HS-27A (cell line): ENCODE measurements at places on chromosomes 12 and 14.

DNA sequence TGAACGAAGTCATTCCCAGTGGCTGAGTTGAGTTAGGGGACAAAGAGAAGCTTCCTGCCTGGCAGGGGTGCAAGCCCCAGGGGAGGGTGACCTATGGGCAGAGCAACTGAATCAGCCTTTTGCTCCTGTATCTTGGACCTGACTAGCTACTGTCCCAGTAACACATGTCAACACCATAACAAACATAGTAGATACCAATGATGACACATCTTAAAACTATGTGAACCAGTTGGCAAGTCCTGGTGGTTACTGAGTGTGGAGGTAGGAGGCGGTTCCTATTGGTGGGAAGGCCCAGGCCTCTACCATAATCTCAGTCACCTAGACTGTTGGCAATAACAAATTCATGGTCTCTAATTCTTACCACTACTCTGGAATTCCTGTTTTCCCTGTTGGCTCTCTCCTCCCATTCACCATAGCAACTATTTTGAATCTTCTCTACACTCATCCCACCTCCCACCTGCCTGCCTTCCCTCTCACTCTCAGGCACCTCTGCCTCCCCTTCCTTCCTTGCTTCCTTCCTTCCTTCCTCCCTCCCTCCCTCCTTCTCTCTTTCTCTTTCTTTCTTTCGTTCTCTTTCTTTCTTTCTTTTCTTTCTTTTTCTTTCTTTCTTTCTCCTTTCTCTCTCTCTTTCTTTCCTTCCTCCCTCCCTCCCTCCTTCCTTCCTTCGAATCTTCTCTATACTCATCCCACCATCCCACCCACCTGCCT, 8.1 kb upstream of the P2RX7 start:
- DNase-seq: peak; percentile 86

DNA sequence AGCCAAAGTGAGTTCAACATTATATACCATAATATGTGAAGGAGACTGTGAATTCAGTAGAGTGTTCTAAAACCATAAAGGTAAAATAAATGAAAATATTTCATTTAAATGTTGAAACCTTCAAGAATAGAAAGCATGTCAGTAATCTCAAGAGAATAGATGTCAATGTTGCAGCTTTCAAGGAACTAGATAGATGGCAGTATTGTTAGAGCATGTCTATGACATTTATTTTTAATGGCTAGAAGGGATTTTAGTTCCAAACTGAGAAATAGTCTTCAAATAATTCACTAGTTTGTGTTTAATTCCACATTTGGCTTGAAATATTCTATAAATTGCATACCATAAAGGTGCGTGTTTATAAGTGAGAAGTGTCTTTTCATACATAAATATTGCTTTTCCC, 326.5 kb downstream of the FLRT2 start:
- no peak for DNase-seq

GRCh38 chr12:4272424-4273272, 914 bp upstream of the CCND2 start:
- DNase-seq: no peak

DNA sequence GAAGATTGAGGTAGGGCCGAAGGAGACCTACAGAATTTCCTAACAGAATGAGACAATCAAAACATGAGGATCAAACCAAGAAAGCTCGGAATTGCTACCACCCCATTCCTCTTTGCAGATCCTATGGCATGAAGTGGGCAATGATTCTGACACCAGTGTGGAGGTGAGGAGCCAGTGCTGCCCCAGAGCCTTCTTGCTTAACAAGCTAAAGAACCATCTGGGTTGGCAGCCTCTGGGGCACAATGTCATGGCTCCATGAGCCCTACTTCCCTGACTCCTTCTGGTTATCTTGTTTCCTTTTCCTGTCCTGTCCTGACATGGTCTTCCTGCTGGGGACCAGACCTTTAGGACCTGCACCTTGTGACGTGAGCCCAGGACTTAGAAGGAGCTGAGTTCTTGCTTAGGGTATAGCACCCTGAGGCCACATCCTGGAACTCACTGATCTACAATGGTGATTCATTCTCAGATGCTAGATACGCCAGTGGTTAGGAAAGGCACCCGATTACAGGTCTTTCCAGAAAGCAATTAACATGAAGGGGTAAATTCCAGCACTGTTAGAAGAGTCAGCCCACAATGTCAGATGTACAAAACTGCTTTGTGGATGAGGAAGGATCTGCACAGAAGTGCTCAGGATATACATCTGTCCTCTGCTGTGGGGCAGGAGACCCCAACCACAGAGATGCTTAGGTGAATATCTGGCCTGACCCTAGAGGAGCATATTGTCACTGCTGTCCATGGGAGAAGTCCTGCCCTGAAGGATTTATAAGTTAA, 324.2 kb downstream of the ZFP36L1 start:
- no peak for DNase-seq

DNA sequence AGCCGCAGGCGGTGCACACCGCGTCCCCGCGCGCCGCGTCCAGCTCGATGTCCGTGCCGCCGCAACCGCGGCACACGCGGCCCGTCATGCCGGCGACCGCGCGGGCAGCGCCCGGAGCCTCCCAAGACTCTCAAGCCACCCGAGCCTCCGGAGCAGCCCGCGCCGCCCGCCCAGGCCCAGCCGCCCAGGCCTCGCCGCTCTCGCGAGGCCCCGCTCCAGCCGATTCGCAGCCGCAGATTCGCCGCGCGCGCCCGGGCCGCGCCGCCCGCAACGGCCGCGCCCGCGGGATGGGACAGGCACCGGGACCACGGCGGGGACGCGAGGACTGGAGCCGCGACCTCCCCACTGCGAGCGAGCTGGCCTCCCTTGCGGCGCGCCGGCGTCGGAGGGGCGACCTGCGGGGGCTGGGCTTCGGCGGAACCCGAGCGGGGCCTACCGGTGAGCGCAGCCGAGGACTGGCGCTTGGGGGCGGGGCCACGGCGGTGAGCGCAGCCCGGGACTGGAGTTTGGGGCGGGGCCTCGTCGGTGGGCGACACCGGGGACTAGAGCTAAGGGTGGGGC, at the start of gene BRF1:
TSS of gene BRF1 (minus strand) at position 460 of the 561 bp plus-strand sequence. CDS start at position 88, 372 bp downstream.
- no peak for DNase-seq

DNA sequence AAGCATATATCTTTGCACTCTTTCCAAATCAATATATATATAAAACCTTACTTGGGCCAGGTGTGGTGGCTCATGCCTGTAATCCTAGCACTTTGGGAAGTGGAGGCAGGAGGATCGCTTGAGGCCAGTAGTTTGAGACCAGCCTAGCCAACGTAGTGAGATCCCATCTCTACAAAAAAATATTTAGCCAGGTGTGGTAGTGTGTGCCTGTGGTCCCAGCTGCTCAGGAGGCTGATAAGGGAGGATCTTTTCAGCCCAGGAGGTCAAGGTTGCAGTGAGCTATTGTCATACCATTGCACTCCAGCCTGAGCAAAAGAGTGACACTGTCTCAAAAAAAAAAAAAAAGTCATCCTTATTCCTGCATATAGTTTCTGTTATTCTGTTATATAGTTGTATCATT, 14.4 kb downstream of the OS9 start:
- DNase-seq: no peak

DNA sequence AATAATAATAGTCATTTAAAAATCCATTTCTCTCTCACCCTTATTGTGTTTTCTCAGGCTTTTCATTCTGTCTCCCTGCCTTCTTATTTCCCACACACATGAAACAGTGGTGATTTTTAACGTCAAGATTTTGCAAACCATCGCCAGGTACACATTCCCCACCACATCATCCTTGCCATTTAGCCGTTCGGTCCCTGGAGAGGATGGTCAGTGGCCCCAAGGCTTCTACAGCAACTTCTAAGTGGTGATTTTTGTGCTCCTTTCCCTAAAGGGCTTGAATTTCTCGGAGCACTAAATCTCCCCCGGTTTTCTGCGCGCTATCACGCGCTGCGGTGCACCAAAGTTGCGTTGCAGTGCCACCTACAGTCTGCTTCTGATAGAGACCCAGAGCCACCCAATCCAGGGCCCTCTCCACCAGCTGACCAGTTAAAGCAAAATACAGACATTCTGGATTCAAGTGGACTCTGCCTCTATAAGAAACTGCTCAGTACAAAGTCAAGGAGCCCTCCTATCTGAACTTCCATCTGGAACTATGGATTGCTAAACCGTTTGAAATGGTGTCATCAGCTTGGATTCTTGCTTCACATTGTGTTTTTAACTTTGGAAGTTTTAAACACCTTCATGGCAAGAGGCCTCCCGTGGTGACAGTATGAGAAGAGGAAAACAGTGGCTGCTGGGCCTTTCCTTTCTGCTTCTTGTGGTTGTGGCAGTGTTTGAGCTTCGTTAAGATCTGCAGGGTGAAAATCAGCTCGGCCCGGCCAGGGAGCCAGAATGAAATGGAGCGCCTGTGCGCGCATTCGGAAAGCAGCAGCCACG, 234.0 kb downstream of the SPTSSA start:
- no peak for DNase-seq

DNA sequence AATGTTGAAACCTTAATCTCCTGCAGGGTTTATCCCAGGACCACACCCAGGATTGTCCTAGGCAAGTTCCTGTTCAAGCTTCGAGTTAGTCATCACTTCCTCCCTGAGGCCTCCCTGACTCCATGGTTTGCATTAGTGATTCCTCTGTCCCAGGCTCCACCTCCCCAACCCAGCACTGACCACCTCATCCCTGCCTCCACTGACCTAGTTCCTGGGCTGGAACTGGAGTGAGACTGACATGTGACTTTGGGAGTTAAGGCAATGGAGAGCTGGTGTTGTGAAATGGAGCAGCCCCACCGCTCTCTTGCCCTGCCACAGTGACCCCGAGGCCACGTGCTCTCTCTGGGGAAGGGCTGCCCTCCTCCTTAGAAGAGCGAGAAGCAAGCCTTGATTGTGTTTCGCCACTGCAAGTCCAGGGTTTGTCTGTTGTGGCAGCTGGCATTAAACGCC, 15.8 kb upstream of the DTX1 start:
- DNase-seq: peak; percentile 84

DNA sequence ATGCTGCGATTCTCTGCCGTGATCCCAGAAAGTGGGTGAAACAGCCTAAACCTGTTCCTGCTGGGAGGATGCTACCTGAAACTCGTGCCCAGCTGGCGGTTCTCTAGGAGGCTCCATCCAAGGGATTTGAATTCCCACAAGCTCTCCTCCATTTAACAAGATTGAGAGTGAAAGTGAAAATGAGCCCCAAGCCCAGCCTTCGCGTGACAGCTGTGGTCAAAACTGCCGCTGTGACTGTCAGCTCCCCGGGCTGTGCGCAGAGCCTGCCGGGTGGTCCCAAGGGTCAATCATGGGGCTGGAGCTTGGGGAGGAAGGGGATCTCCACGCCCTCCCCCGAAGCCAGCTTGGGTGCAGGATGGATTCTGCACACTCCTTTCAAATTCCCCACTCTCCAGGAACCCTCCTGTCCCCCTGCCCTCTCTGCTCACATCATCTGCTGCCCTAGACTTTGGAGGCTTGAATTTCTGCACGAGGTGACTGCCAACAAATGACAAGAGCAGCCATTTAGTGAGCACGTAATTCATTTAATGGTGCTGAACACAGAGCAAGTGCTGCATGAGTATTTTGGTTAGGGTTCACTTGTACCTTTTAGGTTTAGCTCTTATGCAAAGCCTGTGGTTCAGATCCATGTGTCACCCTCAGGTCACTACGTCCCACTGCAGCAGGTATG, 5.3 kb downstream of the ASB2 start:
- no peak for DNase-seq

DNA sequence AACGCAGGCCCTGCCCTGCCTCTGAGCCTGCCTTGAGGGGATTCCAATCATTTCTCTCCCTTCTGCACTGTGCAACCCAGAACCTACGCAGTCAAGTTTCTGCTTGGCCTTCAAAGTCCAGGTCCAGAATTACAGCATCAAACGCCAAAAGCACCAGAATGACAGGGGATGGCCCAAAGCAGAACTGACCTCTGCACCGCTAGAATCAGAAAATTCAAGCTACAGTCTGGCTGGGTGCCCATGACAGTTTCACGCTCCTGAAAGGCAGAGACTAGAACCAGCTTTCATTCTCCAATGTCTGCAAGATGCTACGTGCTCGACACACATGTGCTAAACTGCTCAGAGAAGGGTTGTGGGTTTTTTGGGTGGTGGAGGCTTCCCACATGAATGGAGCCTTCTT, 4.1 kb downstream of the CLMN start:
- no peak for DNase-seq

DNA sequence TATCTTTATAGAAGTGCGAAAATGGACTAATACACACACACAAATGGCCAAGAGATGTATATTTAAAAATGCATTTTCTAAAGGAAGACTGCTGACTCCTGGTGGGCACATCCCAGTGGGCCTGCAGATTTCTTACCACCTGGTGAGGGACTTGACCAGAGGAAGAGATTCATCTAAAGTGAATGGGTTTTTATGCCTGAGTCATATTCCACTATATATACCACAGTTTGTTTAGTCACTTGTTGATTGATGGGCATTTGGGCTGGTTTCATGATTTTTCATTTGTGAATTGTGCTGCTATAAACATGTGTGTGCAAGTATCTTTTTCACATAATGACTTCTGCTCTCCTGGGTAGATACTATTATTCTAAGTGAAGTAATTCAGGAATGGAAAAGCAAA, 277.3 kb downstream of the SLC16A7 start:
- DNase-seq: no peak

GRCh38 chr12:6295094-6295811, 15.2 kb upstream of the PLEKHG6 start:
- no peak for DNase-seq

DNA sequence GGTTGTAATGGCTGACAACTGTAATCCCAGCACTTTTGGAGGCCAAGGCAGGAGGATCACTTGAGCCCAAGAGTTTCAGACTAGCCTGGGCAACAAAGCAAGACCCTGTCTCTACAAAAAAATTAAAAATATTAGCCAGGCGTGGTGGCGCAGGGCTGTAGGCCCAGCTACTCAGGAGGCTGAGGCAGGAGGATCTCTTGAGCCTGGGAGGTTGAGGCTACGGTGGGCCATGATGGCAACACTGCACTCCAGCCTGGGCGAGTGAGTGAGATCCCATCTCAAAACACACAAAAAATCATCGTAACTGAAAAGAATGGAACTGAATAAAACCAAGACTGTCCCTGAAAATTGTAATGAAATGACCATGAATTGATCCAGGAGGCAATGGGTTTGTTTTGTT, 6.1 kb downstream of the CAMKK2 start:
- no peak for DNase-seq

DNA sequence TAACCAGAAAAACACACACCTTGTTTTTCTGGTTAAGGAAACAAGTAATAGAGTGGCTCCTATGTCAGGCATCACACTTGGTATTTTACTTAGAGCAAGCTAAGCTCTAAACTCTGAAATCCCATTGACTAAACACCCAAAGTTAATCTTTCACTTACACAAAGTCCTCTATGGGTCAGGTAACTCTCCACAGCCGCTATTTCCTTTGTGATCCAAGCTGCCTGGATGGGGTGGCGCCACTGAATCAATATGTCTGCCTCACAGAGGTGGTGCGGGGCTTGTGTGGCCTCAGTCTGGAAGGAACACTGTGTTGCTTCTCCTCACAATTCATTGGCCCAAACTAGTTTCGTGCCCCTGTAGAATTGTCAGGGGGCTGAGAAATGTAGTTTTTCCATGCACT, 160.0 kb upstream of the E2F7 start:
- DNase-seq: no peak

GRCh38 chr14:40229676-40230075, 797.4 kb upstream of the FBXO33 start:
- no peak for DNase-seq
